T-helper 1 cell (primary cell): ENCODE measurements at places on chromosomes 4 and X.

DNA sequence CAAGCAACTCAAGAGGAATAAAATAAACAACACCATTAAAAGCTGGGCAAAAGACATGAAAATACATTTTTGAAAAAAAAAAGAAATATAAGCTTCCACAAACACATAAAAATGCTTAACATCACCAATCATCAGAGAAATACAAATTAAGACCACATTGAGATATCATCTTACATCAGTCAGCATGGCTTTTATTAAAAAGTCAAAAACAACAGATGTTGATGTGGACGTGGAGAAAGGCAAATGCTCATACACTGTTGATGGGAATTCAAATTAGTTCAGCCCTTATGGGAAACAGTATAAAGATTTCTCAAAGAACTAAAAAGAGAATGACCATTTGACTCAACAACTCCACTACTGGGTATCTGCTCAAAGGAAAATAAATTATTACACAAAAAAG lies 59.6 kb downstream of the STK32B start:
- DNase-seq = no peak

GRCh38 chr4:118968005-118968404 lies 79.4 kb downstream of the SYNPO2 start:
- DNase-seq = no peak

DNA sequence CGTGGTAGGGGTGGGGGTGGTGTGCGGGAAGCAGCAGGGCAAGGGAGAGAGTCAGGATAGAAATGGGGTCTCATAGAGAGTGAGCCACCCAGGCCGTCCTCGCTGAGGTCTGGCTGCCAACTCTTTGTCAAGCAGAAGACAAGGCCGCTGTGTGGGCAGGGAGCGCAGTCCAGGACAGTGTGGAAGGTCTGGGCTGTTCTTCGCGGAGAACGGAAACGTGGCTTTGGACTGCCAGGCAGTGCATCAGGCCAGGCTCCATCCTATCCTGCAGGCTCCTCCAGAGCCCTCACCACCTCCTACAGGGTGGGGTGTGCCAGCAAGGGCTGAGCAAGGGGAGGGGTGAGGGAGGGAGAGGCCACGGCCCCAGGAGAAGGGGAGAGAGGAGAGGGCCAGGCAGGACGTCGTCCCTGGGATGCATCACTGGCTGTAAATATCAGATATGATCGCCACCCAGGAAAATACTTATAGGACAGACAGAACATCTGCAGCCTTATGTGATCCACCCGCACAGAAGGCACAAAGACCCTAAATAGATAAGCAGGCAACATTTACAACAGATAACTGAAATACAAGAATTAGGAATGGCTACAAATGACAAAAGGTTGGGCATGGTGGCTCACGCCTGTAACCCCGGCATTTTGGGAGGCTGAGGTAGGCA lies 85.3 kb downstream of the ABLIM2 start:
- DNase-seq = no peak

DNA sequence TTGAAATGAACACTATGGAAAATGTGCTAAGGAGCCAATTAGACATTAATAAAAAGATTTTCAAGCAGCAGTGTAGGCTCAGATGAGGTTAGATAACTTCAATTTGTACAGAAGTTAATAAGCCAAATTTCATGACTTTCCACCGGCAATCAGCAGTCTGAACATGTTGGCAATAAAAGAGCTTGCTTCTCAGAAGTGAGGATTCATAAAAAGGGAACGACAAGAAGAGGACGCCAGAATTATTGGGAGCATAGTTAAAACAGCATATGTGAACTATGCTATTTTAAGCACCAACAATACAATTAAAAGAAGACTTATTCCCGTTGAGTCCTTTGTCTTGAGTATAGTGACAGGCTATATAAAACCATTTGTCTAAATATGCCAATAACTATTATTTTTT lies 785.3 kb downstream of the ADGRL3 start:
- DNase-seq = no peak

DNA sequence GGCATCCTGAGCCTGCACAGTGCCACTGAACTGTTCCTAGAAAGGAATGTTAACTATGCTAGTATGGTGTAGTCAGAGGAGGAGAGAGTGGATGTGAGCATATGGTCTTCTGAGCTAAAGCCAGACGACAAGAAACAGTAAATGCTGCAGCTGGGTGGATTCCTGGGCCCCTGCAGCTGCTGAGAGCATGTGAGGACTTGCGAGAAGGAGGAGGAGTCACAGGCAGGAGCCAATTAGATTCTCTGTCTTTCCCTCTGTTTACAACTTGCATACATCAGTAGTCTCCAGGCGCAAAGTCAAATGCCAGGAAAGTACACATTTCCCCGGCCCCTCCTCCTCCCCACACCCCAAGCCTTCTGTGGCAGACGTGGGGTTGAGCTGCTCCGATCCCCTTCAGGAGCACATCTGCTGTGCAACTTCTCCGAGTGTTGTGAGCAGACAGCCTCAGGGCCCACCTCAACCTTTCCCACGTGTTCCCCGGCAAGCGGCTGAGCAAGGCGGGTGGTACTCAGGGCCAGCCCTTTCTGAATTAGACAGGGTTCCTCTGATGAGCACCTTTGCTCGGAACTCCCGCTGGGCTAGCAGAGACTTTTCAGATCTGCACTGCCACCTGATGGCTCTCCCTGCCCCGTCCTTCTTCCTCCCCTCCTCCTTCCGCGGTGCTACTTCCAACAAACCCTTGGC lies 108.7 kb upstream of the ATP6AP2 start:
- no peak for DNase-seq

GRCh38 chrX:149516604-149517003 lies 11.5 kb upstream of the IDS start:
- no peak for DNase-seq

DNA sequence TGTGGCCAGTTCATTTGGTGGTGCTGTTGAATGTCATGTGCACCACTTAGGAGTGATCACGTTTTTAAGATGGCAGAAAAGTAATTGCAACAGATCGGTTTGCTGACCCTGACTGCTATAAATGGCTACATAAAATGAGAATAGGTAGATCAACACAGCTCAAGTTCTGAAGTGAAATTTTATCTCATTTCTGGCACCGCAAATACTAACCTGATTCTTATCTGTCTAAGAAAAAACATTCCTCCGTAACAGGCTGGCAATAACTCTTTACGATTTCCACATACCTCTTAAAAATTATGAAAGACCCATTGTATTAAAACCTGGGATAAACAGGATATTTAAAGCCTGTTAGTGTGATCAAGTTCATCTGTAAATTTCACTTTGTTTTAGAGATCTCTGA lies 387.5 kb downstream of the PDGFC start:
- no peak for DNase-seq

- DNase-seq = no peak
Measured at GRCh38 chr4:26085551-26085950, 171.5 kb downstream of the SMIM20 start.

- DNase-seq = no peak
Measured at GRCh38 chrX:41705042-41705441, 16.3 kb downstream of the GPR34 start.

DNA sequence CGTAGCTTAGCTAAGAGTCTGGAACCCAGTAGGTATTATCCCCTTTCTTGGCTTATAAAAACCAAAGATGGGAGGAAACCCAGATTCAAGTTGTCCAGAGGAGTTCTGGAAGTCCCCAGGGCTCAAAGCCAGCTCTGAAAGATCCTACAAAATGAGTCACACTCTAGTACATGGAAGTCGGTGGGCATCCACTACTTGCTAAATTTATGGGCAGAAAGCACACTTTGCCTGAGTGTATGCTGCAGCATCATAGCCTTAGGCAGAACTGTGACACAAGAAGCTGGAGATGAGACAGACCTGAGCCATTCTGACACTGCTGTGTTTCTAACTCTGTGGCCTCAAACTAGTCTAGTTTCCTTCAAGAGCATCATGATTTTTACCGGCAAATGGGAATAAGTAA lies 429.3 kb downstream of the AFF2 start:
- DNase-seq = no peak

GRCh38 chr4:6825403-6825802 lies 42.9 kb downstream of the KIAA0232 start:
- DNase-seq = no peak

GRCh38 chr4:157509341-157509740 lies 288.8 kb downstream of the GRIA2 start:
- DNase-seq = no peak

DNA sequence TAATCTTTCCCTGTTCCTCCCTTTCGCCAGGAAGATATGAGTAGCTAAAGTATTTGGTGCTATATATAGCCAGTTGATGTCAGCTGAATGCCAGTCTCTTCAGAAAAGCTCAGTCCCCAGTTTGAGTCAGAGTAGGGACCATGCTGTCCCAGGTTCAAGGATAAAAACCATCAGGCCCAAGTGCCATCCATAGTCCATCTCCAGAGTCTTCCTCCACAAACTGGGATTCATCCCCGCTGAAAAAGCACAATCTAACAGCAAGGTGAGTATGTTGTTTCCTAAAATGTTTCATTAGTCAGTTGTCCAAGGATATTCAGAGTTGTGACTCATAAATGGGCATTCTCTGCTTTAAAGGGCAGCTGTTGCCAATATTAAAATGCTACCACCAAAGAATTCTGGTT lies at the start of gene MYOZ2:
MYOZ2 (plus strand) TSS at position 112 of the 401 bp plus-strand sequence. CDS start 694 bp downstream, outside the sequence.
- no peak for DNase-seq

DNA sequence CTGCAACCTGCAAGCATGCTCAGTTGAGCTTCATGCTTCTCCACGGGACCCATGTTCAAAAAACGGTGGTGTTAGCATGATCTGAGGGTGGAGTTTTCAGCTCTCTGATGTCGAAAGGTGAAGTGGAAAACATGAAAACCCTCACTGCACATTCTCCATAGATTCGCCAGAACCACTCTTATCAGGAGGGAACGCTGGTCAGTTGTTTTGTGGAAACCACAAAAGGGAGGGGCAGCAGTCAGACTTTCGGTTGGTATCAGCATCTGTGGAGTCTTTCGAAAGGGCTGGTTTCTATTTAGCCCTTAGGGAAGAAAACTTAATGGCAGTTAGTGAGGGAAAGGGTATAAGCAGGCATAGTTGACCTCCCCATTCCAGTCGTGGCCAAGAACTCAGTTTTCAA lies 12.6 kb downstream of the PPA2 start:
- no peak for DNase-seq

- no peak for DNase-seq
Measured at GRCh38 chr4:92241094-92241493, 62.7 kb upstream of the GRID2 start.

DNA sequence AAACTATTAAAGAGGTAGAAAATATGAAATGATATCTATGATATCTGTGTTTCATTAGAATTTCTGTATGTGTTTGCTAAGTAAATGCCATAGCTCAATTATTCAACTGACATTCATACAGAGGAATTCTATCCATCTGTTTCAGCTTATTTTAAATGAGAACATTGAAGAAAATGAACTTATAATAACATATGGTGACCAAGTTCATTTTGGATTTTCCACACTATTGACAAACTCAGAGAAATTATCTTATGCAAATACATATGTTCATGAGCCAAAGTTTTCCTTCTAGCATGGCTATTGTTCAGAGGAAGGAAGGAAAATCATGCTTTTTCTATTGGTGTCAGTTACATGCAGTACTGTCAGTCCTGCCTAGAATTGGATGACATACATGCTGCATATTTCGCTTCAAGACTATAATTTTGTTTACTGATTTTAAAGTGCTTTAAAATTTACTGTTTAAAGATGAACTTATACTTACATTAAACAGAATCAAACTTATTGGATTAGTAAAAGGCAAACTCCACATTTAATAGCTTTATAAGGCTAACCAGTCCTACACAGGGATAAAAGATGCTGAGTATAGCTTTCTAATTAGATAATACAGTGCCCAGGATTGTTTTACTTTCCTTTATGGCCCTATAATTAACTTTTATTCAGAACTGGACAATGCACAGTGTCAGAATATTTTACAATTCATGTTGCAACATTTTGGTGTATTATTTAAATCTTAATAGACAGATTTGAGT lies 646.2 kb downstream of the TRAM1L1 start:
- no peak for DNase-seq

GRCh38 chr4:186940476-186940875 lies 216.8 kb upstream of the FAT1 start:
- DNase-seq = no peak

GRCh38 chr4:36399762-36400353 lies 118.4 kb downstream of the DTHD1 start:
- DNase-seq = peak; percentile 52

DNA sequence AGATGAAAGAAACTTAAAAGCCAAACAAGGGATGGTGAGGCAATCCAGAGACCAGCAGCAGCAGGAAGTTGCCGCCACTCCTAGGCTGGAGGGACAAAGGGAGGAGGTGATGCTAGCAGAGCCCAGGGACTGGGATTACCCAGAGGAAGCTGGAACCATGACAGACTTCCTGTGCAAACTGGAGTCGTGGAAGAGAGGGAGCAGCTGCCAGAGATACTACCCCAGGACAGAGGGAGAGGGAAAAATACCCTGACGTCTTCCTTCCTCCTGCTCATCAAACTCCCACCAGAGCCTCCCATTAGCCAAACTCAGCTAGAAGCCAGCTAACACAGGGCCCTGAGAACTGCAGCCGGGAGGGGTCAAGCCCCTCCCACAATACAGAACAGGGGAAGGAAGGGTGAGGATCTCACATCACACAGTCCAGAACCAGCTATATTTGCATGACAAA lies 101.2 kb upstream of the KLF3 start:
- DNase-seq = no peak

DNA sequence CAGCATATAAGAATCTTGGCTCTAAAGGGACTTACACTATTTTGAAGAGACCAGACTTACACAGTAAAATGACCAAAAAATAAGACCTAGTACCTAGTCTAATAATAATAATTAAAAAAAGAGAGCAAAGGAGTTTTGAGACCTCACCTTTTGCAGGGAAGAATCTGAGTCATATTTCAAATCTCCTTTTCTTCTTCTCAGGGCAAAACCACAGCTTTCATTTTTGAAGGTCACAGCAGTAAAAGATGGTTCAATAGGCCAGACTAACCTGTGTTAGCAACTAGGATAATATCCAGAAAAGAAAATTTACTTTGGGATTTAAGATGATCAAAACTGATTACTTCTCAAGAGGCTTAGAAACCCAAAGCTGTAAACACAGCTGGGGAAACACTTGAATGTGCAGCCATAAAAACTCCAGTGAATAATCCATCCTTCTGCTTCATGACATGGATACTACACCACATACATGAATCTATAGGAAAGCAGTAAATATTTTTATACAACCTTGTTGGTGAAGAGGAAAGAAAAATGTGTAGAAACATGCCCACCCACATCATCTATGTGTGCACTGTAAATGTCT lies 25.9 kb upstream of the LNX1 start:
- DNase-seq = no peak

GRCh38 chr4:39367166-39367565 lies 1.0 kb upstream of the RFC1 start:
- DNase-seq = no peak

DNA sequence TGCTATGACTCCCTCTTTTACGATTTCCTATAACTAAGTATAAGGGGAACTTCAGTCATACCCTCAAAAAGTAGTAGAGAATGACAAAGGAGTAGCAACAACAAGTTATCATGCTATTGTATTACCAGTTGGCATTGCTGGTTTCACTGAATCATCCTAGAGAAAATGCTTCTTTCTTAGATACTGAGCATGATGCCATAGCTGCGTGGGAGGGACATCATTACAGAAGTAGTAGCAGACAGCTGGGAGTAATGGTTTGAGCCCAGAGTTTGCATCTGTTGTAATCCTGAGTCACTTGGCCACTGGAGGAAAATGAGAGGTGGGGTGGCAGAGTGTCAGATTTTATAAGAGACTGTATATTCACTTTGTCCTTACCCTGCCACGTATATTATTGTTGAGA lies 38.6 kb downstream of the MTMR1 start:
- no peak for DNase-seq
